ENCODE measurements at places on chromosomes 3 and 15. TPM values are rescaled to one million over a fixed set of nuclear protein-coding genes. Genes with fewer than 3 reads are reported as not detected.

The C15orf62 gene
- total RNA-seq, result 5.7 TPM

The GOLGA8G gene
- not detected for total RNA-seq

GRCh38 chr15:64806509-64806908 is 18.9 kb downstream of the PIF1 start:
- no peak for DNase-seq

GRCh38 chr3:191378142-191378812 is 48.0 kb upstream of the UTS2B start:
- no peak for DNase-seq

The NEK10 gene
- 0.84 TPM for total RNA-seq

DNA sequence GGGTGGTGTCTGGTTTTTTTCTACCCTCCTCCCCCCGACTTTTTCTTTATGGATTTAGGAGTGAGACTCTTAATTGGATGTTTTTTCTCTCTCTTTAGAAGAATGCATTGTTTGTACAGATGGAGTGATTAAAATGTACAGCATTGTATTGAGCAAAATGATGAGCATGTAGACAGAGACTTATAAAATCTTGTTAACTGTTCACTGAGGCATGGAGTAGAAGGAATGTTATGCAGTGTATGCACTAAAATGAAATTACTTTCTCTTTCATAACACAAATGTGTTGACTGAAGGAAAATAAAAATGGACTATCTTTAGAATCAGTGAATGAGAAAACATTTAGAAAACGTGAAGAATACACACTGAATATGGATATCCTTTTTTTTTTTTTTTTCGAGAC is 39.8 kb downstream of the ZFAND6 start:
- DNase-seq, result no peak

The ZNF501 gene
- total RNA-seq, result 6.2 TPM

DNA sequence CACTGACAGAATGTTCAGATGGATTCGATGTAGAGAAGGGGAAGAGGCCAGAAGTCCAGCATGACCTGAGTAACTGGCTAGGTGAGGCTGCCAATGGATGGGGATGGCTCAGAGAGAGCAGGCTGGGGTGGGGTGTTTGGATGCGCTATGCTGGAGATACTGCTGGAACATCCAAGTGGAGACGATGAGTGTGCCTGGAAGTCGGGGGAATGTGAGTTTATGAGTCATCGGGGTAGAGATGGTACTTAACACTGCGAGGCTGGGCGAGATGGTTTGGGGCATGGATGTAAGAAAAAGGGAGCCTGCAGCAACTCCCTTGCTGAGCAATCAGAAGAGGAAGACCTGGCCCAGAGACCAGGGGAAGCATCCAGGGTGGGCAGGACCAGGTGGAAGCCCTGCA is 180.7 kb downstream of the SLCO3A1 start:
- no peak for DNase-seq

DNA sequence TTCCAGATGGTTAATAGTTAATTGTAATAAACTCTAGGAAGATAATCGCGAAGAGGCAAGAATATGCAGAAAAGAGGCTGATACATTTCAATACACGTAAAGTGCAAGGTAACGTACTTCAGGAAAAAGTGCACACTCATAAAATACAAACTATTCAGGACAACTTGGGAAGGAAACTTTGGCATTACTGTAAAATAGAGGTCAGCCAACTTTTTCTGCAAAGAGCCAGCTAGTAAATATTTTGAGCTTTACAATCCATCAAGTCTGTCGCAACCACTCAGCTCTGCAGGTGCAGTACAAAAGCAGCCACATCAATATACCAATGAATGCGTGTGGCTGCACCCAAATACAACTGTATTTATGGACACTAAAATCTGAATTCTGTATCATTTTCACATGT is 51.6 kb upstream of the THUMPD3 start:
- no peak for DNase-seq

The SLC6A1 gene
- not detected for total RNA-seq

DNA sequence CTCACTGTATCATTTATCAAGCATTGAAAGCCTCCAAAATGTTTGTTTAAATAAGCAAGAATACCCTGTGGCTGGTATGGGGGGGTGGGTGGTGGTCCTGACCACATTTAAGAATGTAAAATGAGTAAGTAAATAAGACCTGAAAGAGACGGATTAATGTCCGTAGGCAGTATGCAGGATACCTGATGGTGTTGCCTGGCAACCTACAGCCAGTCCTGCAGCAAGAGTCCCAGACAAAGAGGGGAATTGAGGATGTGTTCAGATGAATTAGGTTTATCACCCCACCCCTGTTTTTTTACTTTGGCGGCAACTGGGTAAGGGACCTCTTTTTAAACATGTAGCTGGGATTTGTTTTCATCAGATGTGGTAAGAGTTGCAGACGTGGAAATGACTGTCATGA is 99.8 kb upstream of the BFSP2 start:
- no peak for DNase-seq

- DNase-seq, result no peak
Measured at GRCh38 chr3:158354713-158355112, 216.3 kb upstream of the MLF1 start.

- no peak for DNase-seq
Measured at GRCh38 chr3:9732740-9733115, 1.2 kb downstream of the BRPF1 start.

- no peak for DNase-seq
Measured at GRCh38 chr3:184832044-184832443, 20.1 kb downstream of the VPS8 start.

The ACAA1 gene
- total RNA-seq, result 79.6 TPM

The MNS1 gene
- 0.62 TPM for total RNA-seq

- no peak for DNase-seq
Measured at GRCh38 chr3:14508505-14508819, 31.7 kb downstream of the GRIP2 start.

- DNase-seq, result no peak
Measured at GRCh38 chr3:152177757-152178156, 91.0 kb upstream of the MBNL1 start.

The WWTR1 gene
- 0.73 TPM for total RNA-seq

GRCh38 chr3:73326396-73326795 is 264.9 kb downstream of the EBLN2 start:
- no peak for DNase-seq

- DNase-seq, result no peak
Measured at GRCh38 chr15:76991741-76992645, 2.9 kb upstream of the PSTPIP1 start.

The CHP1 gene
- 47.9 TPM for total RNA-seq

DNA sequence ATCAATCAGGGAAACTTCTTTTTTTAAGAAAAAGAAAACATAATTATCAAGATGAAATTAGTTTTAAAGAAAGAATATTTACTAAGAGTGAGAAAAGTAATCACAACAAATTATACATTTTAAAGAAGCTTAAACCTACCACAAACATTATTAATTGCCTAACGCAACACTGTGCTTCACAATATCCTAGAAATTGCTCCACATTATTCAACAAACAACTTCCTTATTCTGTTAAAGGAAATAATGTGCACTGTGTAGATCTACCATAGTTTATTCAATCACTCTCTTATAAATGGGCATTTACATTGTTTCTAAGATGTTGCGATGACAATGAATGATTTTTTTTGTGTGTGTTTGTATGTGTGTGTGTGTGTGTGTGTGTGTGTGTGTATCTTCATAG is 525.9 kb upstream of the KCNMB2 start:
- DNase-seq, result no peak

The STAC gene
- 0.09 TPM for total RNA-seq

GRCh38 chr3:24261521-24261920 is 233.1 kb downstream of the THRB start:
- no peak for DNase-seq

The ATRIP gene
- total RNA-seq, result 10.5 TPM

- DNase-seq, result no peak
Measured at GRCh38 chr3:151315136-151315535, 1.5 kb downstream of the GPR87 start.

DNA sequence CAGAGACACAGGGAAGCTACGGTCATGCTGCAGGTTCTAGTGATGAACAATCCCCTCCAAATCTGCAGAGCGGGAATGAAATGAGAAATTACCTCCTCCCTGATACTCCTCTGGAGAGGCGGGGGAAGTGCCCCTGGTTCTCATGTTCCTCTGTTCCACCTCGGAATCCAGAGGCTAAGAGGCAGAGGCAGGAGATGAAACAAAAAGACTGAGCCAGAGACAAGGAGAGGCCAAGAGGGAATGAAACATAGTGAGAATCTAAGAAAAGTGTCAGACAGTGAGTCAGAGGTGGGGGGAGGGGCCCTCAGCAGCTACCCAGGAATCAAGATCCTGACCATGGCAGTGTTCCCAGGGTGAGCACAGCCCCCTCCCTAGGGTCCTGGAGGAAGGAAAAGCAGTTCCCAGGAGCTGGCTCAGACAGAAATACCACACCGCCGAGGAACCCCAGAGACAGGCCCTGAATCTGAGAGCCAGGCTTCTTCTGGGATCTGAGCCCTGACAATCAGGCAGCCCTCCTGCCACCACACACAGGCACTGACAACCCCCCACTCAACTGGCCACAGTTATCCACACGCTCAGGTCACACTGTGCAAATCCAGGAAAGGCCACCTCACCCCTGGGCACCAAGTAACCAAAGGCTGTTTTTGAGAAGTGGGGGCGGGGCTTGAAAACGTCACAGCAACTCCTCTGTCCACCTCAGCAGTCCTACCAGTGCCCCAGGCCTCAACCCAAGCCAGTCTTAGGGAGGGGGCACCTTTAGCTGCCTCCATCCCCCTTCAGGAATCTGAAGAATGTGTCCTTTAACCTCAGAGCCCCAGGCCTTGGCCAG is 2.4 kb downstream of the CSRNP1 start:
- peak; percentile 30 for DNase-seq

The MED12L gene
- 2.6 TPM for total RNA-seq

GRCh38 chr3:171237009-171237385 is 210.5 kb upstream of the SLC2A2 start:
- no peak for DNase-seq

DNA sequence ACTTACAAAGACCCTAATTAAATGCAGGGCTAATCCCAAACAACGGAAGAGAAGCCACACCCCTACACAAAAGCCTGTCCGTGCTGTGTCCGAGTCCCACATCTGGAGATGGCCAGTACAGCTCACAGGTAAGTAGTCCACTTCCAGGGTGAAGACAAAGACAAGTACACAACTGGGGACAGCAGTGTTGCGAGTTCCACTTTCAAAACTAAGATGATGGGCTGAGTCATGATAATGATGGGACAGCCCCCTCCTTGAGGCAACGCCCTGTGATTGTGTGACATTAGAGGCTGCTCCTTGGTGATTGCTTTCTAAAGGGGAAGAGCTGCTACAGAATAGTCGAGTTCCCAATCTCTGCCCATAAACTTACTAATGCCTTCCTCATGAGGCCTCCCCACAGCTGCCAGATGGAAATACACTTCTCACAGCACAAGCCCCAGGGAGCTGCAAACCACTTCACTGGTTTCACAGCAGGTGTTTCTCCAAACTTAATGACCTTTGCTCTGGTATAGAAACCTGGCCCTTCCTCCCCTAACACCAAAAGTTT is 27.6 kb downstream of the RFT1 start:
- DNase-seq, result no peak

The GUCA1C gene
- not detected for total RNA-seq

The ACTL6A gene
- 58.2 TPM for total RNA-seq

The RHCG gene
- not detected for total RNA-seq

DNA sequence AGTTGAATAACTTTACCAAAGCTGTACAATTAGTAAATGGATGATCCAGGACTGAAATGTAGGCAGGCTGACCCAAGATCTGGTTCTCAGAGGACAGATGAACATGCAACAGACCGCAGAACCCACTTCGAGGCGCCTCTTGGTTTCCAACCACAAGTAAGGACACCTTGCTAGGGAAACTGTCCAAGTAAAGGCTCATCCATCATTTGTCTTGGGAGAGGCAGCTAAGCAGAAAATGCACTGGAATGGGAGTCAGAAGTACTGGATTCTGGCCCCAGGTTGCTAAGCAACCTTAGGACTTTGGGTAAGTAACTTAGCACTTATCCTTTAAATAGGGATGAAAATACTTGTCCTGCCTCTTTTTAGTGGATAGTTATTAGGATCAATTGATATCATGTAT is 366.3 kb upstream of the LRRC3B start:
- DNase-seq, result no peak
